Activated naive CD4-positive, alpha-beta T cell treated with anti-CD3 and anti-CD28 coated beads for 36 hours (primary cell): ENCODE measurements at places on chromosomes 4 and X.

DNA sequence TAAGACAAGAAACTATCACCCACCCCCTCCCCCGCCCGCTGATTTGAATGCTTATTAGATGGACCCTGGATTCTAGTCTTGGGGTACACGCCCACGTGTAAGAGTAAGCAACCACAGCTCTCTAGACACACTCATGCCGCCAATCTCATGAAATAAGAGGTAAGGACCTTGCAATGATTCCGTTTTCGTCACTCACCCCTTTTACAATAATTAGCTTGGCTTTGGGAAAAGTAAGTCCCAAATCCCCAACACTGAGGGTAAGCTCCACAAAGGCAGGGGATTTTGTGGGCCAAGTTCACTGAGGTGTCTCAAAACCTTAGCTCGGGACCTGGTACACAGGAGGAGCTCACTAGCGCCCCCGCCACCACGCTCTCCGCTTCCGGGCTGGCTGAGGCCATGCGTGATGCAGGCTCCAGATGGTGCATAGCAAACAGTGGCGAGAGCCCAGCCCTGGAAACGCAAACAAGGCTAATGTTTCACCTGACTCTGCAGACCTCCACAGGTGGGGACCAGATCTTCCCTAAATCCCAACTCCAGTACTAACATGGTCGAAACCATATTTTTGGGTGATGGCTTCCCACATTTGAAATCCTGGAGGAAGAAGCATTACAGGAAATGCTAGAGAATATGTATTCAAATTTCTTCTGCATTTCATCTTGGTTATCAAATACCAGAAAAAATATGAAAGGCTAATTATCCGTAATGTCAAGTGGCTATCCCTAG is 4.1 kb downstream of the PLAC8 start:
- DNase-seq: peak; percentile 95

DNA sequence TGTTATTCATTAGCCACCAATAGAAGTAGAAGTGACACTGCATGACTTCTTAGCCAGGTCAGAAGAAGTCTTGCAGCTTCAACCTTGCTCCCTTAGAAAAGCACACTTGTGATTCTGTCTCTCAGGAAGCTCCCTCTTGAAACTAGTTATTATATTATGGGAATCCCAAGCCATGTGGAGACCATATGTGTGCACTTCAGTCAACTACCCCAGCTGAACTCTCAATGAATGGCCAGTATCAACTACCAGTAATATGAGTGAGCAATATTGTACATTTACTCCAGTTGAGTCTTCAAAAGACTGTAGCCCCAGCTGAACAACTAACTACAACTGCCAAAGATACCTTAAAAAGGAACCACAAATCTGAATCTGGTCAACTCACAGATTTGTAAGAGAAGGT is 77.1 kb upstream of the GABRA3 start:
- no peak for DNase-seq

DNA sequence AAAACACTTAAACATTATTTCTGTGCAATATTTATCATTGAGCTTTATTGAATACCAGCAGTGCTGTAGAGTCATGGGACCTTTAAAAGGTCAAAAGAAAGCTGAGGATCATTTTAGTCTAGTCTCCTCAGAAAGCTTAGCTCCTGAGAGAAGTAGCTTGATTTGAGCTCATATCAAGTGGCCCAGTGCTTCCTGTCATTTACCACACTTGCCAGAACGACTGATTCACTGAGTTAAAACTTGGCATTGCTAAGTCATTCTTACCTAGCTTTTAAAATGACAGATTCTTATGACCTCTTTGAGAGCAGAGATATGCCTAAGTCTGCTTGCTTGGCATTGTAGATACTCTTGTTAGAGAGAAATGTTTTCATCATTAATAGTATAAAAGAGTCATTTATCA is 15.2 kb downstream of the SEPTIN11 start:
- DNase-seq: no peak

DNA sequence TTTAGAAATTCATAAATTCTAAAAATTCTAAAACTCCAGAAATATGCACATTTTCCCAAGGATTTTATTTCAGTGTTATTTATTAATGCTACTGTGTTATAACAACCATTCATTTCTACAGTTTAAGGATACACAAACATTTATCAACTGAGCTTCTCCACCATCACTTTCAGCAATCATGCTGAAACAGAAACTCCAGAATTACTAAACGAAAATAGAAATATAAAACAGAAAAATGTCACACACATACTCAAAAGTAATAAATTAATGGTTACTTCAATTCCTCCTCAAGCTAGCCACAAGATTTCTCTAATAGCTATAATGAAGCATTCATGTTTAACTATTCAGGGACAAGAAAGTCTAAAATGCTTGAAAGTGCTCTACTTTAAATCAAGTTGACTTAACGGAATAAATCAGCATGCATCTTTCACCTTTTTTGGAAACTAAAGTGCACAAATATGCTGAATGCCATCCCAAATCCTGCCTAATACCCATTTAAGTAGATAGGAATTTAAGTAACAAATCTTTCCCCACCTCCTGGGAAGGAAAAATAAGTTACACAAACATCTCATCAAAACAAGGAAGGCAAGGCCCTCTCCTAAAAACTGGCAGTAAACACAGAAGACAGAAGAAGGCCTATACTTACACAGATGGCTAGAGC is 563 bp downstream of the FAM13A start:
- no peak for DNase-seq

GRCh38 chr4:46425775-46426400 is 36.0 kb upstream of the GABRA2 start:
- no peak for DNase-seq

GRCh38 chrX:152813206-152813605 is 17.4 kb downstream of the CETN2 start:
- DNase-seq: no peak

DNA sequence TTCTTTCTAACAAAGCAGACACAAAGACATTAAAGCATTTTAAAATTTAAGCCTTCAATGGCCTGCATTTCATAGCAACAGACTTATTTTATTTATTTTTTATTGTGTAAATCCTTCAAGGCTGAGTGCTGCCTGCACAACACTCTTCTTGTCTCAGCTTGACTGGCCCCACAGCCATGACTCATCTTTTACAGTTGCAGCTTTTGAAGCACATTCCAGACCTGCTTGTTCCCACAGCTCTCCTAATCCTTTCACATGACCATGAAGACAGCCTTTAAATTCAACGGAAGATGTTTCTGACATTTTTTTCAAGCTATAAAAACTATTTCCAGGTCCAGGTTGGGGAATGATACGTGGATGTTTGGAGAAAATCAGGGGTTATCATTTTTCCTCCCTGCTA is 276.9 kb upstream of the TACR3 start:
- DNase-seq: no peak

DNA sequence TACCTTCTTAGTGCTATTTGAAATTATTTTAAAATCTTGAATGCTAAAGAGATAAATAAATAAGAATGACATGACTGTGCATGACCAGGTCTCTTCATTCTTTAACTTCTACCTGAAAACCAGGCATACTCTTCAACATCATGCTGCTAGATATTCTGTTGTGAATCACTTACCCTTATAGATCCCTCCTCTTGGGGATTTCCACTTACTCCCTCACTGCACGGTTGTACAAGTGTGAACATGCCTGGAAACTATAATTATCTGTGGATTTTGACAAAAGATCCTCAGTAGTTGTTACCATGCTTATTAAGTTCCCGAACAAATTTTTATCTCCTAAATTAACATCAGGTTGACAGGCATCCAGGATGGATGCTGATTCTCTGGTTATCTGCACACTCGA is 54.3 kb downstream of the ADGRL3 start:
- no peak for DNase-seq
